ENCODE measurements at places on chromosomes 13 and 19. TPM values are rescaled to one million over a fixed set of nuclear protein-coding genes. Genes with fewer than 3 reads are reported as not detected.

Gene CNMD
- not detected for total RNA-seq

GRCh38 chr19:30648866-30649862, 277.0 kb downstream of the ZNF536 start:
- no peak for DNase-seq

DNA sequence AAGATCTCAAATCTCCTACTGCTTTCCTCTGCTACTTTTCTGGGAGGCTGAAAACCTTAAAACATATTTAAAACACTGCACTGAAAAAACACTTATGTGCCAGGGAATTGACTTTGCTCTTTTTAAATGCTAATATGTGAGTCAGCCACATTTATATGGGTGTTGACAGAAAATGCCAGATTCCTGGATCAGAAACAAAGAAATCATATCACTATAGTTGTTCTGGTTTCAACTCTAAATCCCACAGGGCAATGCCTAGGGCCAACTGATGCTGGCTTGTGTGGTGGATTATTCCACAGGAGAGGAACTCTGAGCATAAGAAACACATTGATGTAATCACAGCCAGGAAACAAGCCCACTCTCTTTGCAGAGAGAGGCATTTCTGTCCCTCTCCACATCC, 1439.0 kb upstream of the SPRY2 start:
- DNase-seq, result no peak

DNA sequence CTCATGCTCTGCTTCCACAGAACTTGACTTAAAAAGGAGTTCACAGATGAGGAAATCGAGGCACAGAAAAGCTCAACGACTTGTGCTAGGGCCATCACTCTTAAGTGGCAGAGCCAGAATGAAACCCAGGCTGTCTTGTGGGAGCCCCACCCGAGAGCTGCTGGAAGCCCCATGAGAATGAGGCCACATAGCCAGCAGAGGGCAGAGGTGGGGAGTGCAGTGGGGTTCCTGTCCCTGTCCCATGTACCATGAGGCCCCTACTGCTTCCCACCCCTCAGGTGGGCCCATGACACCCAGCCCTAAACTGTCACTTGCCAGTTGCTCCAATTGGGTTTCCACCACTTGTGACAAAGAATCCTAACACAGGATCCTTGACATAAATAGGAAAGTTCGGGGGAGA, 175.9 kb downstream of the IRS2 start:
- peak; percentile 40 for DNase-seq
